ENCODE measurements at places on chromosomes 2 and 18. TPM values are rescaled to one million over a fixed set of nuclear protein-coding genes. Genes with fewer than 3 reads are reported as not detected.

MYO7B gene
- total RNA-seq: 5.2 TPM

PIEZO2 gene
- 11.1 TPM for total RNA-seq

ABHD1 gene
- 0.21 TPM for total RNA-seq

RUFY4 gene
- total RNA-seq: not detected

ABCG5 gene
- not detected for total RNA-seq

TUBA4B gene
- 3.5 TPM for total RNA-seq

GPR55 gene
- total RNA-seq: 0.74 TPM

SLC4A5 gene
- total RNA-seq: 4.2 TPM

FKBP1B gene
- 16.4 TPM for total RNA-seq

- DNase-seq: no peak
Observed at GRCh38 chr2:165401285-165401852, 68.1 kb upstream of the CSRNP3 start.

DNA sequence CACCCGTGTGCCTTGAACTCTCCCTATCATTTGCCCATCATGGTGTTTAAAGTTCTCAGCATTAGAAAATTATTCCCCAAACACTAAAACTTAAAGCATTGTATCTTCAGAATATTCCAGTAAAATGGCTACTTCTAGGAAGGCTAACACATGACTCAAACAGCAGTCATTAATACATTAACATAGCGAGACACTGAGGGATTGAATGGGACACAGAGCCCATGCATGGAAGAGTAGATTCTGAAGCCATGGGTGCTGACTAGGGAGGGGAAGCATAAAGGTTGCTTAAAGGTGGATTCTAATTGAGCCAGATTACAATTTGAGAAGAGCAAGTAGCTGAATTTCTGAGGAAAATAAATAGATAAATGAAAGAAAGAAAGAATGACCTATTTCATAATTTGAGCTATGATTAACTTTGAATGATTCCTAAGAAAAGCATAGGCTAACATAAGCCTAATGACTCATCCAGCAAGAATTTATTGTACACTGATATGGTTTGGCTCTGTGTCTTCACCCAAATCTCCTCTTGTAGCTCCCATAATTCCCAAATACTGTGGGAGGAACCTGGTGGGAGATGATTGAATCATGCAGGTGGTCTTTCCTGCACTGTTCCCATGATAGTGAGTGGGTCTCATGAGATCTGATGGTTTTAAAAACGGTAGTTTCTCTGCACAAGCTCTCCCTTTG, 79.8 kb upstream of the PIK3C3 start:
- no peak for DNase-seq

GRCh38 chr18:74982946-74983635, 225.8 kb downstream of the PTGR3 start:
- no peak for DNase-seq

DNA sequence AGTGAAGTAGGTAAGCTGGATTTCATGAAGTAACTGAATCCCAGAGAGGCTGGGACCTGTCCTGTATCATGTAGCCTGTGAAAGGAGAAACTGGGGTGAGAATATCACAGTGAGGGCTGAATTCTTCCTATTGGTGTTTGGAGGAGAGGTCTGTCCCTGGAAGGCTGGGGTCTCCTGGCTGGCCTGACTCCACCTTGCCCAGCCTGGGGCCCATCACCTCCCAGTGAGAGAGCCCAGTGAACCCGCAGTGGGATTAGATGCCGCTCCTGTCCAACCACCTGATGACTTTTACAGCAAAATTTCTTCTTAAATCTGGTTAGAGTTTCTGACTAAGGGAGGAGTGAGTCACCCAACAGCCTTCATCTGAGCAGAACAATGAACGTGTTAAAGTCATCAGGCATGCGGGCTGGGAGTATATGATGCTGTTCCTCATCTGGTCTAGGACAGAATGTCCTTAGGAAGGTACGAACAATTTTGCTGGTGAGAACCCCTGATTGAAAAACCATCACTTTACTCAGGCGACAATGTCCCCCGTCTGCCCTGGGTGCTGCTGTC, 152.9 kb downstream of the LPIN1 start:
- no peak for DNase-seq

DNA sequence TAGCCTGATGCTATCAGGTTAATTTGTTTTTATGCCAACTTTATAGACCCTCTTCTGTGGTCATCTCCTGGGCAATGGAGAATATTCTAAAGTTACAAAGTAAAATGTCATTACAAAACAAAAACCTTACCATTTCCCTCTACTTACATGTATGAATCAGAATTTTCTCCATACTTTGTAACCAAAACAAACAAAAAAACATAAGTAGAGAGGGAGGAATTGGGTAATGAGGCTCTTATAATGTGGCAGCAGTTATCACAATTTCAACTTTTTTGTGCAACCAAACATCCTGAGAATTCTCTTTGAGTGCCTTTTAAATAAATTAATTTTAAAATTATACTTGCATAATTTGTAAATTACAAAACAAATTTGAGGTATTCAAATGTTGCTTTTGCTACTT, 332.8 kb downstream of the TXNL1 start:
- no peak for DNase-seq

DNA sequence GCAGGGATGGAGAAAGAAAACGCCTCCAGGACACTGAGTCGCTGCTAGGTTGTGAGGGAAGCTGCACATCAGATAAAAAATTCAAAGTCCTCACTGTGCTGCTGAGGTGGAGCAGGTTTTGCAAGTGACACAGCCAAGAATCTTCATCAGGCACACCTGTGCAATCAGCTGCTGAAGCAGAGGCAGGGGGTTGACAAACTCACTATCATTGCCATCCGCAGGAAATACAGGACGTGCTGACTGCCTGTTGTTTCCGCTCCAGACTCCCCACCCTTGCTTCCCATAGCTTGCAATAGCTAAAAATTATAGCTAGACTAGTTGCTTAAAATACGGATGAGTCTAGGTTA, 147.8 kb upstream of the FHL2 start:
- DNase-seq: no peak

GRCh38 chr2:138610201-138610953, 108.8 kb downstream of the SPOPL start:
- no peak for DNase-seq

DNA sequence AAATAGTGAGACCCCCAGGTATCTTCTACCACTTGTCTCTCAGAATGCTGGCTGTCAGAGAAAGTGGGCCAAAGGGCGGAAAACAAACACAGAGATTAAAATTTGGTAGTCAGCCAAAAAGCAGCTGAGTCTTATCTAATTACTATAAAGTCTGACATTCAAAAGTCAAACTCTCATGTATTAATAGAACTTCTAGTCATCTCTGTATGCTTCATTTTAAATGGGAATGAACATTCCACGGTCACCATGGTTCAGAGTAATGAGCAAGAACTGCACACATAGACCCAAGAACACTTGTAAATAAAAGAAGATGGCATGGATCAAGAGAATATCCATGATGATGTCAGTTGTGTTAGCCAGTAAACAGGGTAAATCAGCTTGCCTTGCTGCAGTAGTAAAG, 1267.0 kb upstream of the CHAC2 start:
- no peak for DNase-seq

GRCh38 chr2:1282552-1282951, 130.7 kb upstream of the TPO start:
- no peak for DNase-seq

DNA sequence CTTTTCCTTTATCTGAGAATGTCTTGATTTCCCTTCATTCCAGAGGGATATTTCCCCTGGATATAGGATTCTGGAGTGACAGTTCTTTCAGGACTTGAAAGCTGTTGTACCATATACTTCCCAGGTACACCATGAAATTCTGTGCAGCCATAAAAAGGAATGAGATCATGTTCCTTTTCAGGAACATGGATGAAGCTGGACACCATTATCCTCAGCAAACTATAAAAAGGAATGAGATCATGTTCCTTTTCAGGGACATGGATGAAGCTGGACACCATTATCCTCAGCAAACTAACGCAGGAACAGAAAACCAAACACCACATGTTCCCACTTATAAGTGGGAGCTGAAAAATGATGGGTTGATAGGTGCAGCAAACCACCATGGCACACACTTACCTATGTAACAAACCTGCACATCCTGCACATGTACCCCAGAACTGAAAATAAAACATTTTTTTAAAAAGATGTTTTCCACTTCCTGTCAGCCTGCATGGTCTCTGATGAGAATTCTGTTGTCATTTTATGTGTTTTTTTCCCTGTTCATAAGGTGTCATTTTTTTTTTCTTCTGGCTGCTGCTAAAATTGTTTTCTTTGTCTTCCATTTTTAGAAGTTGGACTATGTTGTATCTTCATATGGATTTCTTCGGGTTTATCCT, 133.3 kb downstream of the DNAH6 start:
- no peak for DNase-seq
